Panc1 (cell line): ENCODE measurements at places on chromosomes 11 and 22.

DNA sequence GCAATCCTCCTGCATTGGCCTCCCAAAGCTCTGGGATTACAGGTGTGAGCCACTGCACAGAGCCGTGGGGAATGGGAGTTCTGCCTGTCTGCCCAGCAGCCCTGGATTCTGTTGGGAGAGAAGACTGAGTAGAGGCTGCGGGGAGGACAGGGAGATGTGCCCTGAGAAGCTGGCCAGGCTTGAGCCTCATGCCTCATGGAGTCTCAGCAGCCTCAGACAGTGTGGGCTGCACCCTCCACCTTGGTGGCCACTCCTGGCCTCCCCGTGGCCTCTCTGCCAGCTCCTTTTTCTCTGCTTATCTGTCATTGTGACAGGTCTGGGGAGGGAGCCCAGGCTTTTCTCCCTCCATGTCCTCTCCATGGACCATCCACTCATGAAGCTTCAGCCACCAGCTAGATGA, 43.2 kb downstream of the DKK3 start:
- H3K4me1 ChIP-seq: no peaks in the 10 kb centered on the region; the same call in 1 of the 2 replicates
- no peak overlapping the region for H3K4me3 ChIP-seq
- DNase-seq: no peak
- H3K36me3 ChIP-seq: no peaks in the 10 kb centered on the region

DNA sequence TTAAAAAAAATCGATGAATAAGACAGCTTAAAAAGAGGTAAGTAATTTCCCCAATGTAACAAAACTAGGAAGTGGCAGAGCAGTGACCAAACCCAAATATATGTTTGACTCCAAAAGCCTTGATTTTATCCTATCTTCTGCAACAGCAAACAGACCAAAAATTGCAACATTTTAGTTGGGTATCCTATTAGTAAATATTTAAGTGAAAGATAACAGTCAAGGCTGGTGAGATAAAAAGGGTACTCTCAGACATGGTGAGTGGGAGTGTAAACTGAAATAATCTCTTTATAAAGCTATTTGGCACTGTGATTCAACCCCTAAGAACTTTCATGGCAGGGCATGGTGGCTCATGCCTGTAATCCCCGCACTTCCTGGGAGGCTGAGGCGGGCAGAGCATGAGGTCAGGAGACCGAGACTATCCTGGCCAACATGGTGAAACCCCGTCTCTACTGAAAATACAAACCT, 1.9 kb upstream of the RDX start:
- H3K4me3 ChIP-seq: no peak overlapping the region
- H3K27me3 ChIP-seq: no peaks in the 10 kb centered on the region
- peaks cover 23% of the 10 kb centered on the region for H3K4me1 ChIP-seq
- no peak for DNase-seq
- H3K36me3 ChIP-seq: no peaks in the 10 kb centered on the region; the same call in 1 of the 2 replicates
- peak overlapping the region; percentile 40; the same call in 1 of the 2 replicates for H3K27ac ChIP-seq

DNA sequence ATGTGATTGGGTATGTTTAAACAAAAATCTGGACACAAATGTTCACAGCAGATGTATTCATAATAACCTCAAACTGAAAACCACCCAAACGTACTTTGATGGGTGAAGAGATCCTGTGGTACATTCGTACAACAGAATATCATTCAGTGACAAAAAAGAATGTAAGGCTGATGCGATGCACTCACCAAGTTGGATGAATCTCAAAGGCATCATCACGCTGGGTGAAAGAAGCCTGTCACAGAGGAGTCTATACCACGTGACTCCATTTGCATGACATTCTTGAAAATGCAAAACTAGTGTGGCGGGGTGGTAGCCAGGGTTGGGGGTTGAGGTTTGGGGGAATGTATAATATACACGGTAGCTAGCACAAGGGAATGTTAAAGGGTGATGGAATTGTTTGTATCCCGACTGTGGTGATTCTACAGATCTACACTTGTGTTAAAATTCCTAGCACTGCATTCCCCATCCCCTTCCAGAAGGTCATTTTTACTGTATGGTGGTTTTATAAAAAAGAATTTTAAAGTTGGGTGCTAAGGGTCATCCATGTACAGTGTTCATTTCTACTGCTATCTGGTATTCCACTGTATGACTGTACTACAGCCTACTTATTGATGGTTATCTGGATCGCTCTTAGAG, 35.0 kb upstream of the SLC25A1 start:
- H3K27ac ChIP-seq: no peak overlapping the region
- DNase-seq: no peak
- H3K36me3 ChIP-seq: no peaks in the 10 kb centered on the region
- H3K4me1 ChIP-seq: no peaks in the 10 kb centered on the region
- no peaks in the 10 kb centered on the region for H3K27me3 ChIP-seq

GRCh38 chr22:30078320-30079311, 1.6 kb upstream of the HORMAD2 start:
- no peak overlapping the region for H3K27ac ChIP-seq
- H3K27me3 ChIP-seq: peaks cover 10% of the 10 kb centered on the region; the same call in 1 of the 2 replicates
- H3K36me3 ChIP-seq: no peaks in the 10 kb centered on the region
- no peak overlapping the region for H3K4me3 ChIP-seq

- no peaks in the 10 kb centered on the region for H3K4me1 ChIP-seq
- H3K36me3 ChIP-seq: no peaks in the 10 kb centered on the region; the same call in 1 of the 2 replicates
- H3K27me3 ChIP-seq: no peaks in the 10 kb centered on the region
- no peak for DNase-seq
- H3K27ac ChIP-seq: no peak overlapping the region
These were observed 76.8 kb downstream of the JAM3 start for GRCh38 chr11:134145715-134146114.

DNA sequence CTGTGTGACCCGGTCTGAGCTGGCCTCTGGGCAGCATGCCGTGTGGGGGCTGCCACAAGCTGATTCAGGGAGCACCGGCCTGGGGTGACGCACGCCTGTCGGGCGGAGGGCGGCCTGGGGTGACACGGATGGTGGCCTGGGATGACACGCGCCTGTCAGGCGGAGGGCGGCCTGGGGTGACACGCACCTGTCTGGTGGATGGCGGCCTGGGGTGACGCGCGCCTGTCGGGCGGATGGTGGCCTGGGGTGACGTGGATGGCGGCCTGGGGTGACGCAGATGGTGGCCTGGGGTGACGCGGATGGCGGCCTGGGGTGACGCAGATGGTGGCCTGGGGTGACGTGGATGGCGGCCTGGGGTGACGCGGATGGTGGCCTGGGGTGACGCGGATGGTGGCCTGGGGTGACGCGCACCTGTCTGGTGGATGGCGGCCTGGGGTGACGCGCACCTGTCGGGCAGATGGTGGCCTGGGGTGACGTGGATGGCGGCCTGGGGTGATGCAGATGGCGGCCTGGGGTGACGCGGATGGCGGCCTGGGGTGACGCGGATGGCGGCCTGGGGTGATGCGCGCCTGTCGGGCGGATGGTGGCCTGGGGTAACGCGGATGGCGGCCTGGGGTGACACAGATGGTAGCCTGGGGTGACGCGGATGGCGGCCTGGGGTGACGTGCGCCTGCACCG, 21.5 kb downstream of the PTDSS2 start:
- no peak overlapping the region for H3K4me3 ChIP-seq
- H3K4me1 ChIP-seq: peaks cover 24% of the 10 kb centered on the region
- no peaks in the 10 kb centered on the region for H3K36me3 ChIP-seq
- no peak overlapping the region for H3K27ac ChIP-seq
- no peaks in the 10 kb centered on the region for H3K27me3 ChIP-seq

DNA sequence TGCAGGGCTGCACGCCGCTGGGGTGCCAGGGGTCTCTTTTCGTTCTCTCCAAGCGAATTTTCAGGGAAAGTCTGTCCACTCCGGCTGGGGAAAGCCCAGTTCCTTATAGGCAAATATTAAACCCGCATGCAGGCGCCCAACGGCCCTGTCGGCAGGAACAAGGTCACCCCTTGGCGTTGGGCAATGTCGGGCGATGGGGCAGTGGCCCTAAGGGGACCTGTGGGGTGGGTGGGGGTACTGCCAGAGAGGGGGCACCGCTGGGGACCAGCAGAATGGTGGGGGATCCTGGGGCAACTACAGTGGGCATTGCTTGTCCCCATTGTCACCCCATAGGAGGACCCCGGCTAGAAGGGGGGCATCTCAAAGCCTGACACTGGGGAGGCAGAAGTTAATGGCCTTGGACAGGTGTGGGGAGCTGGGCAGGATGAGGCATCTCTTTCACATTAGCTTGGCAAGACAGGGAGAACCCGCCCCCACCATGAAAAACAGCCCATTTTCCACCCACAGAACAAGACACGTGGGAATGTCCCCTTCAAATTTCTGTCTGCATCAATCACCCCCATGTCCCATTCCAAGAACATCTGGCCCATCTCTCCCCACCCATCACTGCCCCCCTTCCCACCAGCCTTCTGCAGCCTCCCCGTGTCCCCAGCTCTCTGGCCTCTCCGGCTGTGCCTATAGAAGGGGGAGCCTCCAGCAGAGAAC, 5.5 kb upstream of the IGF2 start:
- H3K36me3 ChIP-seq: peaks cover 3% of the 10 kb centered on the region; the same call in 1 of the 2 replicates
- H3K27ac ChIP-seq: no peak overlapping the region
- H3K27me3 ChIP-seq: peaks cover 57% of the 10 kb centered on the region
- no peak for DNase-seq

DNA sequence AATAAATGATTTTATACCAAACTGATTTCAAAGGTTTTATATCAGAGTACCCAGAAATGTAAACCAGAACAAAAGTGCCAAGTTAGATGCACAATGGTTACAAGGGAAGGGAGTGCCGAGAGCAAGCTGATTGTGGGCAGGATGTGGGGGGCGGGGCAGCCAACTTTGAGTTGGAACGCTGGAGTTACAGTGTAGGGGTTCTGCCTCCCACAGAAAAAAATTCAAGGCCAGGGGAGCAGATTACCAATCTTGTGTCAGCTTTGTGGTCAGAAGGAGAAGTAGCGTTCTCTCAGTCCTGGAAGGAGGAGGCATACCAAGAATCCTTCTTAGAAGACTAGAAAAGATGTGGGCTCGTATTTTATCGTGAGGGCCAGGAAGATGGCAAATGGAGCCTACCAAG, 15.9 kb upstream of the POU2AF2 start:
- DNase-seq: no peak
- no peak overlapping the region for H3K27ac ChIP-seq
- H3K36me3 ChIP-seq: no peaks in the 10 kb centered on the region
- no peaks in the 10 kb centered on the region for H3K4me1 ChIP-seq

DNA sequence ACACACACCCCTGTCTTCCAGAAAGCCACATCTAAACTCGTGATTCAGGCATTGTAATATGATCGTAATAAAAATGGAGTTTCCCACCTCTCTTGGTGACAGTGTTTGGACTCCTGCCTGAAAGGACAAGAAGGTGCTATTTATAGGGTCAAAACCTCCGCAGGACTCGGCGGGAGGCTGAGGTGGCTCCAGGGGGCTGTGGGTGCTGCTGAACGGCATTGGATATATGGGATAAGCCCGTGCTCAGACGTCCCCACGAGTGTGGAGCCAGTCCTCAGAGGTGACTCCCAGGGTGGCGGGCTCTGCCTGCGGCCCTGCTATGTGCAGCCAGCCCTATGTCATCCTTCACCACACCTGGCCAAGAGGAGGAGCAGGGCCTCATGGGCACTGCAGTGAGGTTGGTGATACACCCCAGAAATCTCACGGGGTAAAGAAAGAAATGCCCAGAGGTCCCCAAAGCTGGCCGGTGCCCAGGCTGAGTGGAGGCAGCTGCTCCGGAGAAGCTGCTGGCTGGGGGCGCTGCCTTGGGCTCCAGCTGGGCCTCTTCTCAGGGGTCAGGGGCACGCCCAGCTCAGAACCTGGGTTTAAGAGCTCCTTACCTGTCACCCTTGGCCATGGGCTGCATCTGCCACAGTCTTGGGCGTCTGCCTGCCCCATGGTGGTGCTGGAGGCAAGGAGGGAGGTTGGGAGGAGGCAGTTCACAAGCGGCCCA, 5.1 kb upstream of the OSBPL5 start:
- no peak overlapping the region for H3K27ac ChIP-seq
- no peak overlapping the region for H3K4me3 ChIP-seq
- H3K4me1 ChIP-seq: peaks cover 14% of the 10 kb centered on the region
- H3K36me3 ChIP-seq: no peaks in the 10 kb centered on the region

DNA sequence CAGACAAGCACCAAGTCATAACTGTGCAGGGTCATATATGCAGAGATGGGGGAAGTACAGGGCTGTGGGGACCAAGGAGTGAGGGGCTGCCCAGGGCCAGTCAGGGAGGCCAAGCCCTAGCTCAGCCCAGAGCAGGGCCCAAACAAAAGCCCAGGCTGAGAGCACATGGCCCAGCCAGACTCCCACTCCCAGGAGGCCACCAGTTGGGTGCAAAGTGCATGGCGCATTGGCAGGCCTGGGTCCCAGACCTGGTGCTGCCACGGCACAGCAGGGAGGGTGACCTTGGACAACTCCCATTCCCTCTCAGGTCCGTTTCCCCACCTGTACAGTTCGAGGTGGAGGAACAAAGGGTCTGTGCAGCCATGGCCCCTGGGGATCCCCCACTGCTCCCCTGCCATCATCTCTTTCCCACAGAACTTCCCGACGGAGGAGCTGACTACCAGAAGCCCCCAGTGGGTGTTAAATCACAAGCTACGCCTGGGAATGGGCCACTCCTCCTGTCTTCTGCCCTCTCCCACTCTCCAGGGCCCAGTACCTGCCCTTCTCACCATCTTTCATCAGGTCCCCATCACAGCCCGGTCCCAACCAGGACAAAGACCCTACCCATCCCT, 608 bp downstream of the NIPSNAP1 start:
- no peaks in the 10 kb centered on the region for H3K27me3 ChIP-seq
- peak overlapping the region; percentile 76 for H3K4me3 ChIP-seq
- no peaks in the 10 kb centered on the region; the same call in 1 of the 2 replicates for H3K36me3 ChIP-seq
- peaks cover 3% of the 10 kb centered on the region; the same call in 1 of the 2 replicates for H3K4me1 ChIP-seq
- H3K27ac ChIP-seq: peak overlapping the region; percentile 85

- DNase-seq: no peak
- H3K27ac ChIP-seq: no peak overlapping the region
- no peaks in the 10 kb centered on the region for H3K4me1 ChIP-seq
These were observed 38.1 kb upstream of the CTTN start for GRCh38 chr11:70360211-70360610.

GRCh38 chr11:76380159-76380976, 564 bp downstream of the THAP12 start:
- H3K36me3 ChIP-seq: no peaks in the 10 kb centered on the region
- H3K4me1 ChIP-seq: peaks cover 18% of the 10 kb centered on the region
- peak overlapping the region; percentile 71 for H3K4me3 ChIP-seq
- no peaks in the 10 kb centered on the region for H3K27me3 ChIP-seq

DNA sequence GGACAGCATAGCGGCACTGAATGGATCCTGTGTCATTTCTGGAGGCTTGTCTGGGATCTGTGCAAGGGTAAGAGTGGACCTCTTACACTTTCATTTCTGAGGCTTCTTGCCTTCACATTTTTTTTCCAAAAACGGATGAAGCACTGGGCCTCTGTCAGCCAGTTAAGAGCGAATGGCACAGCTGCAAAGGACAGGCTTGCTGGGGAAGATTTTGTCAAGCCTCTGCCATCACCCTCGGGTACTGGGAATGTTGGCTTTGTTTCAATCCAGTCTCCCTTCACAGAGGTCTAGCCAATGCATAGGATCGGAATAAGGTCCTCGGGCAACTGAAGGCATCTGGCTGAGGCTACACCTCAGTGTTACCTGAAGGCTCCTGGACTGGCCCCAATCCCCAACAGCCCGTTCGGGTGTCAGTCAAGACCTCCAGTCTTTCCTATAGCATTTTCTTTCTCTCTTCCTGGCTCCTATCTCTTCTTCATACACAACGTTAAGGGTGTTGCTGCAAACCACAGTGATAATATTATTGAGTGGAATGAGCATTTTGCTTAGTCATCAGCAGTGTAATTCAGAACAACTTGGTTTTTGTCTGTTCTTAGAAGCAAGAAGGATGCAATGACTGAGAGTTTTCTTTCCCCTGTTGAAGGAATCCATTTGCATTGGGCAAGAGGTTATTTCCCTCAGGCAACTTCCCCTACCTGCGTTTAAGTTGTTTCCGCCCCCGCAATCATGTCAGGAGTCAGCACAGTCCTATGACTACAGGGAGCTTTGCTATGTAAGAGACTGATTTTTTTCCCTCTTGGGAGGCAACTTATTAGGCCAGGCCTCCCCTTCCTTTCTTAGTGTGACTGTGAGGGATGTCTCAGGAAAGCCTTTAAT, 22.8 kb downstream of the NPAT start:
- no peak overlapping the region for H3K27ac ChIP-seq
- H3K4me1 ChIP-seq: no peaks in the 10 kb centered on the region
- H3K27me3 ChIP-seq: no peaks in the 10 kb centered on the region
- no peak overlapping the region for H3K4me3 ChIP-seq
- H3K36me3 ChIP-seq: no peaks in the 10 kb centered on the region; the same call in 1 of the 2 replicates
